ENCODE measurements at places on chromosomes 16 and 17.

- no peak for DNase-seq
These were observed 236.0 kb downstream of the IRX3 start for GRCh38 chr16:54050459-54051210.

DNA sequence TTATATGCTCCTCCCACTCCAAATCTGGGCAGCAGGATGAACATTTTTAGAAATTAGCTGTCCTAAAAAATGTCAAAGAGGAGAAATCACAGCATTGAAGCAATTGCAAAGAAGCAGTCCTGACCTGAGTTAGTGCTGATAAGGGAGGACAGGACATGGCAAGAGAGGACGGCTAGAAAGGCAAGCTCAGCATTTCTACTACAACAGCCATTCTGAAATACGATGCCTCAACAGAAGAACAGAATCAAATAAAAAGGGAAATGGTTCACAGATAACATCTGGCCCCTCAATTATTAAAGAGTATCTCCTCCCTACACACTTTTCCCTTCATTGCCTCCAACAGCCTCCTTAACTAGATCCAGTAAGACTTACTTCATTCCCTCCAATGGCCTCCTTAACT is 18.3 kb downstream of the VPS53 start:
- no peak for DNase-seq

DNA sequence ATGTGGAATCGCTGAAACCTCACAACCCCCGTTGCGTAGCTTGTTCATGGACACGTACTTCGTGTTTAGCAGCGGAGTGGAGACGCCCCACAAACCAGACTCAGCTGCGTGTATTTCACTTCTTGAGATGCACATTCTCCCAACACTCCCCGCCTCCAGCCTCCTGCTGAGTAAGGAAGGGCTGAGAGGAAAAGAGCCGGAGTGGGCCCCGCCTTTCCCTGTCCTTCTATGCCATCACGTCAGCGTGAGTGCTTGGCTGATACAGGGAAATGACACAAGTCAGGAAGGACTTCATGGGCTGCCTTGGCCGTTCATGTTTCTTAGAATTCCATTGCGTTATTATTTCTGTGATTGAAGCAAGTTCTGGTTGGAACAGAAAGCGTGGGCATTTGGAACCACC is 68.6 kb upstream of the CBX4 start:
- no peak for DNase-seq

- DNase-seq, result no peak
These were observed 937.8 kb downstream of the KCNJ2 start for GRCh38 chr17:71107136-71107535.

DNA sequence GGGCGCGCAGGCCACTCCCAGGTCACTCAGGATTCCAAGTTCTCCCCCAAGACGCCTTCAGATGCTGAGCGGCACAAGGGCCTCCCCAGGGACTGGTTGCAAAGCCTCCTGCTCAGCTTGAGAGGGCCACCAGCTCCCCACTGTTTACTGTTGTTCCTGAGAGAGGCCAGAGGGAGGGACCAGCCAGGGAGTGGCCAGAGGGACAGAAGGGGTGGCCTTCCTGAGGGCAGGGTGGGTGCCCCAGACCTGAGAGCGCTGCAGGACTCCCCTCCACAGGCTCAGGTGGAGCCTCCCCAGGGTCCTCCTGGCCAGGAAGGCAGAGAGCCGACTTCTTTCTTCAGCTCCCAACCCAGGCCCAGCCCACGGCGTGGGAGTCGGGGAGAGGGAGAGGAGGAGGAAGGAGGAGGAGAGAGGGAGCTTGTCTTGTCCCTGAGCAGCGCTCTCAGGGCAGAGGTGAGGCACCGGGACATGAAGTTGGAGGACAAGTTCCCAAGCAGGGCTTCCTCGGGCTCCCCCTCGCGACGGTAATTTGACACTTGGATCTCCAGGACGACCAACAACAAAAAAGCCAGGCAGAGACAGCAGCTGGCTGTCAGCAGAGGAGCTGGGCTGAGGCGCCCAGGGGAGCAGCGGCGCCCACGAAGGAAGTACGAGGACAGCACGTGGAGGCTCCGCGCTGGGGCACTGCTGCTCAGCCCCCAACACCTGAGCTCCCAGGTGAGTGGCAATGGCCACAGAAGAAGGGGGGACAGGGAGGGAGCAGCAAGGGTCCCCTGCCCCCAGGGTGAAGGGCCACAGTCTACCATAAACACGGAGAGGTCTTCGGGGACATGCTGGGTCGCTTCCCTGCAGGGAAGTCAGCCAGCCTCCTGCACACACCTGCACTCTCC is 497 bp downstream of the SMIM5 start:
- peak; percentile 95 for DNase-seq

DNA sequence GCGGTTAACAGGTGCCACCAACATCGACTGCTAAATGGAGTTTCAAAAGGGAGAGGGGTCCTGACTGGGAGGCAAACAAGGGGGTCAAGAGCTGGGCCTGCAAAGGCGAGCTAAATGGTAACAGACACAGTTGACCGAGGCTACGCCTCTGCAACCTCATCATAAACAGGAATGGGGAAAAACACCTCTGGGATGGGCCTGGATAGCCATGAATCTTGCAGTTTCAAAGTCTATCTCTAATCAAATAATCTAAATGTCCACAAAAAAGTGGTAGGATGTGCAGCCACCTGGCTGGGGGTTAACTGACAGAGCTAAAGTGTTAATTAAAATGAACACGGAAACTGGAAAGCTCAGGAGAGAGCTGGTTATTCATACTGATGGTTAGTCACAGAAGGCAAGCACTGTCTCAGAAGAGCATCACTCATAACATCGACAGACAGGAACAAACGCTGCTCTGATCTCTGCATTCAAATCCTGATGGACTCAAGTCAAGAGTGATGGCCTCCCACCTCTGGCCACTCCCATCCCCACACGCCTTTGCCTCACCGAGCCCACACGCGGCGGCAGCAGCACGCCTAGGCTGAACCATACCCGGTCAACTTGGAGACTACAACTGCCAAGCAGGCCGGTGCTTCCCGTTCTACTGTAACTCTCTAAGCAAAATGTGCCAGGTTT is 56.3 kb downstream of the CREBBP start:
- no peak for DNase-seq

GRCh38 chr16:67782567-67783352 is 23.6 kb downstream of the RANBP10 start:
- peak; percentile 5 for DNase-seq

DNA sequence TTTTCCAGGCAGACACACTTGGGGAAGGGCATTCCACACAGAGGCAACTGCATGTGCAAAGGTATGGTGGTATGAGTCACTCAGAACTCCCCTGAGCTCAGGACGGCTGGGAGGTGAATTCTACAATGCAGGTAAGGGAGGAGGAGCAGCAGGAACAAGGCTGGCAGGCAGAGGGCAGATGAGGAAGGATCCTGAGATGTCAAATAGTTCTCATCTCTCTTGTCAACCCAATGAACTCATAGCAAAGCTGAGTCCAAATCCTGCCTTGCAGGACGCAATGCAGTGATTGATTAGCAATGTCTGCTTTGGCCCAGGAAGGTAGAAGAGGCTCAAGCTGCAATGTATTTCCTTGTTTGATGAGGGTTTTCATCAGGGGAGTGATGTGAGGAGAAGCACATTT is 243.5 kb downstream of the XYLT1 start:
- DNase-seq, result no peak

DNA sequence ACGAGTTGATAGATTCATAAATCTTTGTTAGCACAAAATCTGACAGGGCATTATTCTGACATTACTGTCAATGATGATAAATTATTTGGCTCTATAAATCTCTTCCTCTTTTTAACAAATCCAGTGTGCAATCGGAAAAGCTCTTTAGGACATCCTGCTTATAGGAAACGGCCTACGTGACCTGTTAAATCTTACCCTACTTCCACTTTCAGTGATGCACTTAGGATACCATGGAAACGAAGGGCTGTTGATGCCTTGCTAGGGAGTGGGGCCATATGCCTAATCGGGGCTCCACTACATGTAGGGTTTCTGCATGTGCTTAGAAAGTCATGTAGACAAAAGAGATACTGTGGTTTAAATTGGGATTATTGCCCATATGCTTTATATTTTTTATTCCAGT is 27.2 kb downstream of the ZNF594 start:
- DNase-seq, result no peak

- peak; percentile 7 for DNase-seq
These were observed 1.1 kb downstream of the KATNB1 start for GRCh38 chr16:57736419-57737351.

DNA sequence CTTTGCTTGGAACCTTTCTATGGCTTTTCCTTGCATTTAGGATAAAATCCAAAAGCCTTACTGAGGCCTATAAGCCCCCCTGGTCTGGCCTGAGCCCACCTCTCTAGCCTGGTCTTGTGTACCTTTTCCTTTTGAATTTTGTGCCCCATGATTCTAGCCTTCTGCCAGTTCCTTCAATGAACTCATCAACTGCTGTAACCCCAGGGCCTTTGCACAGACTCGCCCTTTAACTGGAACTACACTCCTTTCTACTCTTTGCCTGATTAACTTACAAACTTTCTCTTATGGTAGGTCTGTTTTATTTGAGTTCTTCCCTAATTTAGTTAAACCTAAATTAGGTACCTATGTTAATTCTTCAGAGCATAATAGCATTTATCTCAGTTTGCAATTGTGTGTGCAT is 24.2 kb downstream of the GJD3 start:
- DNase-seq, result no peak

GRCh38 chr16:5166486-5166885 is 68.9 kb upstream of the EEF2KMT start:
- DNase-seq, result no peak

- DNase-seq, result peak; percentile 19
These were observed 982 bp downstream of the DBNDD1 start for GRCh38 chr16:90018297-90018651.

- no peak for DNase-seq
These were observed at the start of gene GGT6 for GRCh38 chr17:4560421-4560820. TSS of gene GGT6 (minus strand) at chr17:4560577. CDS start at chr17:4560521, 56 bp downstream.

All from NCI-H345 (cell line).